Testis (tissue), 5 donors: ENCODE measurements at places on chromosomes 6 and 20.

DNA sequence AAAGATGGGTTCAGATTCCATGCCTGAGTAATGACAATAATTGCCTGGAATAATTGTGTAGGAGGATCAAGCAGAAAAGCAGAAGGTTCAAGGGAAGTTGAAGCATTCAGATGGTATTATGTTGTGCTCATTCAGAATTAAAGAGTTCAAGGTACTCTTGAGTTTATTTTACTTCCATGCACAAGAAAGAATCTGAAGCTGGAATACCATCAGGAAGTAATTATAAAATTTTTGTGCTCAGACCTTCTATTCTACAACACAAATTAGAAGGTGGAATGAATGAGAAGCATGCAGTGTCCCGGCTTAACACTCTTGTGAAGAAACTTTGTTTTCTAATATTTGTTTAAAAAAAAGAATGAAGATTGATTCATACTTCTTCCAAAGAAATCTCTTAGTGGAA is 139.4 kb upstream of the ENPP5 start:
- H3K4me3 ChIP-seq: no peak overlapping the region
- no peaks in the 10 kb centered on the region for H3K27me3 ChIP-seq
- no peaks in the 10 kb centered on the region for H3K36me3 ChIP-seq

GRCh38 chr6:39197521-39197920 is 31.8 kb downstream of the KCNK5 start:
- H3K27ac ChIP-seq: no peak overlapping the region
- no peaks in the 10 kb centered on the region for H3K36me3 ChIP-seq
- no peak overlapping the region for H3K4me3 ChIP-seq
- no peak for DNase-seq
- no peaks in the 10 kb centered on the region for H3K4me1 ChIP-seq
- no peaks in the 10 kb centered on the region for H3K27me3 ChIP-seq

GRCh38 chr6:110037726-110038295 is 59.7 kb downstream of the GPR6 start:
- H3K36me3 ChIP-seq: no peaks in the 10 kb centered on the region
- no peak overlapping the region for H3K4me3 ChIP-seq
- H3K4me1 ChIP-seq: peaks cover 6% of the 10 kb centered on the region
- H3K27ac ChIP-seq: no peak overlapping the region
- DNase-seq: no peak

DNA sequence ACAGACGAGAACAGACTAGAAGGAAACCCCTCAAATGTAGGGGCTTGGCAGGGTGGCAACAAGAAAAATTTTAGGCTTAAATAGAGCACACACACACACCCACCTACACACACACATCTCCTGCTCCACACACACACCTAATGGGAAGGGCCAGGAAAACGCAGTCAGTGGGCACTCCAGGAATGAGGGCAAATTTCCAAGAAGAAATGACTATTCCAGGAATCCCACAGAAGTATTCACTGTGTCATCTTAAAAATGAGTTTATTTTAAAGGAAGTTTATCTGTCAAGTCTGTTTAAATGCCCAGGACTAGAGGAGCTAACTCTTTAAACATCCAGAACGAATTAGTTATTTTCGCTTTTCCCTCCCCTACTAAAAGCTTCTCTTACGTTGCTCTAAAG is 13.0 kb downstream of the ALDH8A1 start:
- H3K4me3 ChIP-seq: no peak overlapping the region
- H3K27me3 ChIP-seq: no peaks in the 10 kb centered on the region
- no peak overlapping the region for H3K27ac ChIP-seq
- no peak for DNase-seq
- no peaks in the 10 kb centered on the region for H3K36me3 ChIP-seq

DNA sequence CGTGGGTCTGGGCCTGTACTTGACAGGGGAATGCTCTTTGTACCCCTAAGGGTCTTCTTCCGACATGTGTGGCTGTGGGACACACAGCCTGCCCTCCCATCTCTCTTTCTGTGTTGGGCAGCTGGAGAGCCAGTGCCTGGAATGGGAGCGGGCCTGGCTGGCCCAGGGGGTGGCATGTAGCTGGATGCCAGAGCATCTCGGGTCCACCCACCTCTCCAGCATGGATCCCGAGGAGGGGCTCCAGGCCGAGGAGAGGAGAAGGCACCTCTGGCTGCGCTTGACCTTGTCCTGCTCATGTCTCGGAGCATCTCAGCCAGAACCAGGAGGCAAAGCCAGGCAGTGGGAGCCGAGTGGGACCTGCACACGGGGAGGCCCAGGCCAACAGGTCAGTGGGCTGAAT is 16.0 kb downstream of the CDH4 start:
- no peak overlapping the region for H3K27ac ChIP-seq
- H3K4me3 ChIP-seq: no peak overlapping the region
- no peak for DNase-seq

DNA sequence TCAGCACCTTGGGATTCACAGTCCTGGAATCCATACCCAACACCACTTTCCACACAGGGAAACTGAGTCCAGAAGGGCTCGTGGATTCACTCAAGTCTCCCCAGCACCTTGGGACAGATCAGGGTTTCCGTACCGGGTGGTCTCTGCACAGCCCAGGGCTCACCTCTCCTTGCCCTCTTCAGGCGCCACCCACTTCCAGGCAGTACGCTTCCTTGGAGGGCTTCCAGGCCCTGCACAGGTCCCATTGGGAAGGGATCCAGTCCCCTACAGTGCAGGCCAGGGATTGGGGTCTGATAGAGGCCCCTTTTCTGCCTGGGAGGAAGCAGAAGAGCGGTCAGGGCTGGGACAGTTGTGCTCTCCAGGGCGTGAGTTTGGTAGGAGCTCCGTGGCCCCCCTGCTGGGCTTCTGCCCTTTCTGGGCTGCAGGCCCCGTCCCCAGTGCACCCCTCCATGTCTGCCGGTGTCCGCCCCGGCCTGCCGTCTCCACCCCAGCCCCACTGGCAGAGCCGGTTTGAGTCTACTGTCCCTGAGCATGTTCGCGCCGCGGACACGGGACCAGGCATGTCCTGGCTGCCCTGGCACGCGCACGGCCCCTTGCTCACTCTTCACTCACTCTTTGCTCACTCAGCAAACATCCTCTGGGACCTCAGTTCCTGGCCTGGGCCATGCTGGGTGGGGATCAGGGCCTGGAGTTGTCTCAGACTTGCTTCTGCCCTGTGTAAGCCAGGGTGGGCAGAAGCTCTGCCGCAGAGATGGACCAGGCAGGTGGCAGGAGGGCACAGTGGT is 12.6 kb downstream of the SRC start:
- no peak overlapping the region for H3K4me3 ChIP-seq
- H3K4me1 ChIP-seq: peaks cover 60% of the 10 kb centered on the region
- H3K36me3 ChIP-seq: no peaks in the 10 kb centered on the region
- no peak for DNase-seq

DNA sequence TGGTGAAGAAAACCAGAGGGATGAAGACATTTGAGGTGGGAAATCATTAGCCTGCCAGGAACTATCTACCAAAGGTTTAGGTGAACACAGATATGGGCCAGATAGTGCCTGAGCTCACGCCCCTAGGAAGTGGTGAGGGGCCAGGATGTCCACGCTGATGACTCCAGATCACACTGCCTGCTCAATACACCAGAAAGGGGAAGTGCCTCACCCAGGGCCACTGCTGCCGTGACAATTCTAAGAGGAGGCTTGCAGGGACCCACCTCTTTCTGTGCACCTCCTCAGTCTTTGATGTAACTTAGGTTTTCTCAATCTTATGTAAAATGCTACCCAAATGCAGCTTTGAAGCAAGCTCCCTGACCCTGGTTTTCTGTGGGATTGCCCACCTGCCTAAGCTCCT is 5.4 kb upstream of the RAB44 start:
- no peaks in the 10 kb centered on the region for H3K27me3 ChIP-seq
- H3K4me3 ChIP-seq: no peak overlapping the region
- no peak for DNase-seq
- H3K36me3 ChIP-seq: no peaks in the 10 kb centered on the region

DNA sequence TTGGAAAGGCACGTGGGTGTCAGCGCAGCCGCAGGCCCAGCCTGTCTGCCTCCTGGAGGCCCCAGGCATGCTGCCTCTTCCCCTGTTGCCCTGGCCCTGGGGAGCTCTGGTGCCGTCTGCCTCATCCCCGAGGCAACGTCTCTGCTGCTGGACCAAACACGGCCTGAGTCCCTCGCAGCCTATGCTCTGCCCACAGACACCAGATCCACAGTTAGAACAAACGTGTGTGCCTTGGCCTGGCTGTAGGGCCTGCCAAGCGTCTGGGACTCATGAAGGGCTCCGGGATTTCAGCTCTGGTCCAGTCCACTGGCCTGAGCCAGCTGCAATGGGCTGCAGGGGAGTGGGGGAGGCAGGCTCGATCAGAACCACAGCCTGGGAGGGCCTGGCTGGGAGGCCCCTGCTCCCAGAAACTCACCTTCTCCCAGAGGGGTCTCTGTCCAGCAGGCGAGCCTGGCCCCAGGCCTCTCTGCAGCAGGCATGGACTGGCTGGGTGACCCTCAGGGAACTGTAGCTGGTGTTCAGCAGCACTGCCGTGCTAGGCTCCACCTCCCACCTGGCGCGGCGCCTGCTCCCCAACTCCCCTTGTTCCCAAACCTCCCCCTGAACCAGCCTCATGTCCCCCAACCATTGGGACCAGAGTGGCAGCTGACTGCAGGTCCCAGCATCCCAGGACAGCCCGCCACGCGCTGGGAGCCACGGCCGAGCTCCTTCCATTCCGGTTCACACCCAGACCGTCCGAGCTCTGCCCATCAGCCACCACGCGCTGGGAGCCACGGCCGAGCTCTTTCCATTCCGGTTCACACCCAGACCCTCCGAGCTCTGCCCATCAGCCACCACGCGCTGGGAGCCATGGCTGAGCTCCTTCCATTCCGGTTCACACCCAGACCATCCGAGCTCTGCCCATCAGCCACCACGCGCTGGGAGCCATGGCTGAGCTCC is 197.0 kb downstream of the DLL1 start:
- no peaks in the 10 kb centered on the region for H3K27me3 ChIP-seq
- no peak overlapping the region for H3K4me3 ChIP-seq
- H3K36me3 ChIP-seq: no peaks in the 10 kb centered on the region

DNA sequence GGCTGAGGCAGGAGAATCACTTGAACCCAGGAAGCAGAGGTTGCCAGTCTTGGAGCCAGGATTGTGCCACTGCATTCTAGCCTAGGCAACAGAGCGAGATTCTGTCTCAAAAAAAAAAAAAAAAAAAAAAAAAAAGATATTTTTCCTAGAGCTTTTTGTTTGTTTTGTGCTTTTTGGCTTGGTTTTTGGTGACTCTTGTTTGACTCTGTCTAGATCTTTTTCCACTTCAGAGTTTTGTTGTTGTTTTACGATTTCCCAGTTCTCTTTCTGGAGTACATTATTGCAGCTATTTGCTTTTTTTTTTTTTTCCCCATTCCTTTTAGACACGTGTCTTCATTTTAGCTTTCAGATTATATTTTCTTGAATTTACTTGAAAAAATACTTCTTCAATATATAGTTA is 67.0 kb upstream of the AKAP12 start:
- H3K4me1 ChIP-seq: peaks cover 8% of the 10 kb centered on the region
- no peaks in the 10 kb centered on the region for H3K36me3 ChIP-seq
- no peak overlapping the region for H3K4me3 ChIP-seq
- no peaks in the 10 kb centered on the region for H3K27me3 ChIP-seq
- no peak overlapping the region for H3K27ac ChIP-seq
- no peak for DNase-seq

DNA sequence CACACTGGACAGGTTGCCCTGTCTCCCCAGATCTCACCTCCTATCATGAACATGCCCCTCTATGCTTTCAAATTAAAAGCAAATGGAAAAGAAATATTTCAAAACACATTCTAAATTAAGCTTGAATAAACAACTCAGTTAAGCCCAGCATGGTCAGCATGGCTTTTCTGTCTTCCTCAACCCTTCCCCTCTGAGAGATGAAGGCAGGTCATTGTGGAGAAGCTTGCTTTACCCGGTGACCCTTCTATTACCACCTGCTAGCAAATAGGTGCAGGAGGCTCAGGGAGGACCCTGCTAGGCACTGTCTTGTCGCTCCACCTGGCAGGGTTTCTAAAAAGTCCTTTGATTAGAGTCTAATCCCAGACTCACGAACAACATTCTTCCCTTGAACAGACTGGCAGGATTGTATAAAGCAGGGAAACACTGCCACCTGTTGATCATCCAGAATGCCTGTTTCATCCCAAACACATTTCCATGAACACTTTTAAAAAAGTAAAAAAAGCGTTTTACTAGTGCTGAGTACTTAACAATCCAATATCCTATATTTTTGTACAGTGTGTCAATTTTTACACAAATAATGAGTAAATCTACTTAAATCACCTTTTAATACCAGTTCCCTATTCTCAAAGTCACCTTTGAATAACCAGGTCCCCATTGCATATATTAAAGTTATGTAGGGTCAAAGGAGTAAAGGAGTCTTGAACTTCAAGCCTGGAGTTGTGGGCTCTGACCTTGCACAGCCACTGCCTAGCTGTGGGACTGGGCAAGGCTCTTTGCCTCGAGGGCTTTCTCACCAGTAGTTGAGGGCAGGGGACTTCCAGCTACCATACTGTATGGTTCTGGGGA is 75.5 kb downstream of the GPR6 start:
- no peaks in the 10 kb centered on the region for H3K4me1 ChIP-seq
- no peak overlapping the region for H3K4me3 ChIP-seq

- H3K27ac ChIP-seq: no peak overlapping the region
- no peak overlapping the region for H3K4me3 ChIP-seq
- DNase-seq: no peak
- no peaks in the 10 kb centered on the region for H3K36me3 ChIP-seq
- no peaks in the 10 kb centered on the region for H3K27me3 ChIP-seq
These were observed 88.5 kb upstream of the SSTR4 start for GRCh38 chr20:22946596-22946995.

DNA sequence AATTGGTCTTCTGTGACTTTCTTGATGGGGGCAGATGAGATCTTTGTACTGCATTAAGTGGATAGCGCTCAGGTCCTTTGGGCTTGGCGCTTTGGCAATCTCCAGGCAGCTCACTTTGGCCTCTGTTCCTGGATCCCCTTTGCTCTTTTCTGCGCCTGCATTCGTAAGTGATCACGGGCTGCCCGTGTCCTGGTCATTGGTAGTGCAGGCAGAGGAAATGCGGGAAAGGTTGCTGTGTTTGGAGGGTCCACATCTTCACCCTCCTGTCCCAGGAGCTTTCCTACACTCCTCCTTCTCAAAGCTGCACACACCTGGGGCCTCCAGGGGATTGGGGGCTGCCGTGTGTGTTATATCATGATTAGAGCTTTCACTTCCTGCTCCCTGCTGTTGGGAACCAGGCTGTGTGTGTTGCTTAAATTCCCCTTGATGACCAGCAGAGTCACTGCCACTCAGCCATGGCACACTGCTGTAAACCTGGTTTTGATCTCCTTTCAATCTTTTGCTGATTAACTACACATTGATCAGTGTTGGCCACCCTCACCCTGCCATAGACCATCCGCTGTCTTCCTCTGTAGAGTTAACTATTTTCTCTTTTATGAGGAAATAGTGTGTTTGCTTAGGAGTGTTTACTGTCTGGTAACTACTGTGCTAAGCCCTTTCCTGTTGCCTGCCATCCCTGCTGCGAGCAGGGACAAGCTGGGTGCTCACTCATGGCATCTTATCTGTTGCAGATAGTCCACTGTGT is 13.0 kb upstream of the SNHG17 start:
- DNase-seq: no peak
- H3K36me3 ChIP-seq: no peaks in the 10 kb centered on the region
- no peaks in the 10 kb centered on the region for H3K27me3 ChIP-seq
- peaks cover 9% of the 10 kb centered on the region for H3K4me1 ChIP-seq
